ENCODE measurements at places on chromosomes 2 and 18. TPM values are rescaled to one million over a fixed set of nuclear protein-coding genes. Genes with fewer than 3 reads are reported as not detected.
A peak's percentile ranks its signal among the peaks of the same experiment; 100 is the strongest.

- no peak overlapping the region for H3K4me3 ChIP-seq
- no peak overlapping the region for H3K27ac ChIP-seq
- H3K36me3 ChIP-seq = no peaks in the 10 kb centered on the region
These were observed 19.6 kb upstream of the REV1 start for GRCh38 chr2:99509387-99509786.

DNA sequence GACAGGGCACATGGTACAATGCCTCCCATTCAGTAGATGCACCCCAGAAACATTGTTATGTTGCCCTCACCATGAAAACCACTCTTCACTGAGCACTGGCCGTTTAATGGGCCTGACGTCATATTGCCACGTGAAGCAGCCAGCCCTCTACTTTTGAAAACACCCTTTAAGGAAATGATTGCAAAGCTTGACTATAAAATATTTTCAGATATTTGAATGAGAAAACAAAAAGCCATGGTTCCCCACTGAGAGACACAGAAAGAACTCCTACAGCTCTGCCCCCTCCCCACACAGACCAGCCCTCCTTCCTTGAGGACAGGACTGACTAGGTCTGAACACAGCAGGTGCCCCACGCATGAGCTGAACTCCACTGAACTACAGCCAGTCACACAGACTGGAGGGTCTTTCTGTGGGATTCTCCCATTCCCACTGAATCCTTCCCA, 349.1 kb downstream of the ANAPC1 start:
- DNase-seq = no peak
- peak overlapping the region; percentile 33 for H3K27ac ChIP-seq
- no peaks in the 10 kb centered on the region for H3K36me3 ChIP-seq
- no peaks in the 10 kb centered on the region for H3K27me3 ChIP-seq

GRCh38 chr2:69724540-69725159, 17.3 kb upstream of the ANXA4 start:
- no peaks in the 10 kb centered on the region for H3K27me3 ChIP-seq
- no peaks in the 10 kb centered on the region for H3K36me3 ChIP-seq
- H3K4me1 ChIP-seq = no peaks in the 10 kb centered on the region
- peak; percentile 86 for DNase-seq

LBX2 gene
- total RNA-seq = 2.9 TPM

RGPD4 gene
- not detected for total RNA-seq

LYG2 gene
- total RNA-seq = not detected

KANSL1L gene
- total RNA-seq = 53.5 TPM

SAG gene
- total RNA-seq = not detected

GRCh38 chr2:238063414-238064189, 2.8 kb downstream of the SCLY start:
- H3K27ac ChIP-seq = no peak overlapping the region
- no peak for DNase-seq
- no peaks in the 10 kb centered on the region for H3K4me1 ChIP-seq
- no peaks in the 10 kb centered on the region for H3K36me3 ChIP-seq

DNA sequence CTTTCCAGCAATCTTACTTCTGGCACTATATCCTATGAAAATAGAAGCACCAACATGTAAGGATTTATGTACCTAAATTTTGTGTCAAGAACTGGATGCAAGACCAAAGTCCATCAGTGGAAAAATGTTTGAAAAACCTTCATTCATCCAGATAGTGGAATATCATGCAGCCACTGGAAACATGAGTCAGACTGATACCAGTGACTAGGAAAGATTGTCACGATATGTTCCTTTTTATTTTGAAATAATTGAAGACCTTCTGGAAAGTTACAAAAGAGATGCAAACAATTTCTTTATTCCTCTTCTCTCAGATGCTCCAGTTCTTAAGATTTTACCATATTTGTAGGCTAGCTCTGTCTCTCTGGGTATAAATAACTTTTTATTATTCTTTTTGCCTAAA, 40.5 kb upstream of the IL1R2 start:
- H3K4me3 ChIP-seq = no peak overlapping the region
- no peaks in the 10 kb centered on the region for H3K36me3 ChIP-seq
- no peak overlapping the region for H3K27ac ChIP-seq
- DNase-seq = no peak
- H3K27me3 ChIP-seq = no peaks in the 10 kb centered on the region

ELOA2 gene
- not detected for total RNA-seq

DNA sequence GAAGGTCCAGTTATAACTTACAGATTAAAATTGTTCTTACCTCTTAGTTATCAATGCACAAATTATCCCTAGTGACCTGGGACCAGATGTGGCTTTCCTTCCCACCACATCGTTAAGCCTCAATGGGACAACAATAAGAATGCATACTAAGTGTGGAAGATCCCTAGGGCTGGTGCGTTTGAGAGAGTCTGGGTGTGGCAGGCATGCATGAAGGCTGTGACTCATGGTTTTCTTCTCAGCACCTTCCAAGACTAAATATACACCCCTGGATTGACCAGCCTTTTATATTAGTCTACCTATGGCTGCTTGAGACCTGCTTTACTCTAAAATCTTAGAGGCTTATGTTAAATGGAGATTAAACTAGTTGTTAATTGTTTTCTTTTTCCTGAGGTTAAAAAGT, 261.7 kb upstream of the SLC14A2 start:
- DNase-seq = no peak
- no peaks in the 10 kb centered on the region for H3K27me3 ChIP-seq
- no peaks in the 10 kb centered on the region for H3K4me1 ChIP-seq
- no peak overlapping the region for H3K4me3 ChIP-seq
- no peak overlapping the region for H3K27ac ChIP-seq
- H3K36me3 ChIP-seq = no peaks in the 10 kb centered on the region

DNA sequence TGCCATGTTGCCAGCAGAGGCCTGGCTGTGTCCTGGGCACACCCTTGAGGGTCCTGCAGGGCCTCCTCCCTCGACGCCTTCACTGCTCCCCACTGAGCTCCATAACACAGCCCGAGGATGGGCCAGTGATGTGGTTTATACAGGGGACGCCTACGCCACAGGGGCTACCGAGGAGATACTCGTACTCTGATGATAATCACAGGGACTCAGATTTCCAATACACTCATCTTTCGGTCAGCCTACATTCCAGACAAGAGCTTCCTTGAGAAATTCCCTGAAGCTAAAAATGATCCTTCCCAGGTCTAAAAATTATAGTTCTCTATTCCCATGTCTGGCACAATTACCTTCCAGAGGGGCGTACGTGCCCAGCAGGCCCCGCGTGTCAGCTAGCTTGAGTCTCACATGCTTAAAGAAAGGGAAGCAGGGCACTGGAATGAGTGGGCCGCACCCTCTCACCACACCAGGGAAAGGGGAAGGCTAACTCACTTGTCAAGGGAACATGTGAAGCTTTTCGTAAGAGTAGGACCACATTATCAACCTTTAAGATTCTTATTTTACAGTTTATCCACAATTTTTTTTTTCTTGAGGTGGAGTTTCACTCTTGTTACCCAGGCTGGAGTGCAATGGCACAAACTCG, 159.5 kb upstream of the NDUFV2 start:
- DNase-seq = no peak
- H3K4me1 ChIP-seq = no peaks in the 10 kb centered on the region
- H3K27ac ChIP-seq = no peak overlapping the region
- H3K36me3 ChIP-seq = no peaks in the 10 kb centered on the region
- no peaks in the 10 kb centered on the region for H3K27me3 ChIP-seq

DNA sequence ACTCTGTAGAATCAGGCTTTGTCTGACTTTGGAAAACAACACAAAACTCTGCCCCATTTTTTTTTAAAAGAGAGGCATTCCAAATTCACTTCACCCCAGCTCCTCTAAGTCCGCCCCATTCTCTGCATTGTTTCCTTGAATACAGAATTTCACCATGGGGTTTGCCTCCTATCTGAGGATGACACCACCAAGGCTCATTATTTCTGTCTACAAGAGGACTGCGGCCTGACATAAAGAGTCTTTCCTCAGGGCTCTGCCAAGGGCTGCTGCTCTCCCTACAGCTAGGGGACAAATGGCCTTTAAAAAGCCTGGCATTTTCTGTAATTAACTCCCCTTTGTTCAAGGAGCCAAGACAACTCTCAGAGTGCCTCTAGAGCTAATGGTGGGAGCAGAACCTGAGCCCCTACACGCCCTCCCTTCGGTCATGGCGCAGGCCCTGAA, 4.6 kb downstream of the CHST10 start:
- no peak overlapping the region for H3K27ac ChIP-seq
- no peaks in the 10 kb centered on the region for H3K27me3 ChIP-seq
- peaks cover 6% of the 10 kb centered on the region for H3K4me1 ChIP-seq
- DNase-seq = no peak
- H3K36me3 ChIP-seq = no peaks in the 10 kb centered on the region

- no peaks in the 10 kb centered on the region for H3K4me1 ChIP-seq
- no peak for DNase-seq
- no peak overlapping the region for H3K4me3 ChIP-seq
These were observed 507.1 kb downstream of the TMEM182 start for GRCh38 chr2:103268841-103269498.

MDH1B gene
- 38.2 TPM for total RNA-seq

- H3K4me1 ChIP-seq = no peaks in the 10 kb centered on the region
- DNase-seq = no peak
- no peaks in the 10 kb centered on the region for H3K36me3 ChIP-seq
- H3K4me3 ChIP-seq = no peak overlapping the region
These were observed 654.2 kb upstream of the PKDCC start for GRCh38 chr2:41393621-41394020.

ZNF142 gene
- total RNA-seq = 19.2 TPM

Data from uterus (tissue), 4 donors.